Smooth muscle cell of the coronary artery (primary cell): ENCODE measurements at places on chromosomes 3 and 15. TPM values are rescaled to one million over a fixed set of nuclear protein-coding genes. Genes with fewer than 3 reads are reported as not detected.

The ADAMTS7 gene
- total RNA-seq: 2.9 and 8.9 TPM in 2 replicates

The MBNL1 gene
- total RNA-seq: 113 and 149 TPM in 2 replicates

The SERINC4 gene
- not detected in 2 replicates for total RNA-seq

The SI gene
- total RNA-seq: not detected in 2 replicates

The GJD2 gene
- not detected in 2 replicates for total RNA-seq

The WHAMM gene
- total RNA-seq: 2.3 and 2.8 TPM in 2 replicates

The IQSEC1 gene
- total RNA-seq: 9.5 and 11.5 TPM in 2 replicates

The ZBBX gene
- total RNA-seq: not detected in 2 replicates

The APPL1 gene
- total RNA-seq: 33.5 and 35.7 TPM in 2 replicates

The INO80 gene
- total RNA-seq: 13.0 and 20.5 TPM in 2 replicates

The COLQ gene
- total RNA-seq: 0.30 and 0.35 TPM in 2 replicates

The MNS1 gene
- total RNA-seq: 0.47 and 0.98 TPM in 2 replicates

The GPR171 gene
- total RNA-seq: not detected in 2 replicates

The C3orf52 gene
- 1.2 and 6.2 TPM in 2 replicates for total RNA-seq

The ATP8B4 gene
- 0.30 and 19.8 TPM in 2 replicates for total RNA-seq

The POPDC2 gene
- 0.15 and 0.47 TPM in 2 replicates for total RNA-seq

The PLCL2 gene
- 5.0 and 22.9 TPM in 2 replicates for total RNA-seq

The FEZF2 gene
- not detected in 2 replicates for total RNA-seq

The CDCP1 gene
- total RNA-seq: 3.0 and 5.1 TPM in 2 replicates

The IL17RB gene
- total RNA-seq: 0.35 TPM in 1 of 2 replicates, not detected in the other

The PAQR9 gene
- total RNA-seq: 0.08 TPM in 1 of 2 replicates, not detected in the other

The GOLGA8S gene
- total RNA-seq: under 0.01 TPM in 1 of 2 replicates, not detected in the other

The RAB8B gene
- 35.9 and 78.3 TPM in 2 replicates for total RNA-seq

The ALDH1A2 gene
- 0.68 and 5.5 TPM in 2 replicates for total RNA-seq

The RETNLB gene
- not detected in 2 replicates for total RNA-seq

The TUSC7 gene
- total RNA-seq: not detected in 2 replicates

The GOLGA8N gene
- 4.2 and 6.6 TPM in 2 replicates for total RNA-seq

The MYO5C gene
- total RNA-seq: under 0.01 and 0.70 TPM in 2 replicates

The CPEB1 gene
- total RNA-seq: 1.7 and 13.8 TPM in 2 replicates

The TTLL13 gene
- total RNA-seq: 0.12 TPM in 1 of 2 replicates, not detected in the other

The SLC28A1 gene
- total RNA-seq: not detected in 2 replicates

The SLC22A14 gene
- 0.23 and 0.70 TPM in 2 replicates for total RNA-seq

The CHDH gene
- under 0.01 and 0.59 TPM in 2 replicates for total RNA-seq

The GOLGA6L4 gene
- total RNA-seq: 0.83 and 0.94 TPM in 2 replicates

The FGF7 gene
- 5.2 and 734 TPM in 2 replicates for total RNA-seq

The GOLGA8T gene
- total RNA-seq: 0.08 TPM in 1 of 2 replicates, not detected in the other

The PLCH1 gene
- under 0.01 TPM in 1 of 2 replicates, not detected in the other for total RNA-seq

The CCDC191 gene
- total RNA-seq: 1.4 and 3.3 TPM in 2 replicates

The UNC13C gene
- total RNA-seq: not detected in 2 replicates

The AQP9 gene
- total RNA-seq: 0.23 TPM in 1 of 2 replicates, not detected in the other

The C2CD4A gene
- total RNA-seq: 0.98 TPM in 1 of 2 replicates, not detected in the other

The PLOD2 gene
- total RNA-seq: 88.5 and 260 TPM in 2 replicates

The PRR20G gene
- total RNA-seq: not detected in 2 replicates

The MST1R gene
- total RNA-seq: 0.35 and 0.45 TPM in 2 replicates

The AMT gene
- 0.60 and 2.0 TPM in 2 replicates for total RNA-seq

The ROPN1 gene
- total RNA-seq: not detected in 2 replicates

The IL20RB gene
- total RNA-seq: 0.53 and 13.2 TPM in 2 replicates

The REC114 gene
- total RNA-seq: not detected in 2 replicates

The ANKDD1A gene
- 3.2 and 15.3 TPM in 2 replicates for total RNA-seq

The GRM2 gene
- under 0.01 and 0.12 TPM in 2 replicates for total RNA-seq

The MYH15 gene
- total RNA-seq: 0.15 and 1.1 TPM in 2 replicates

The SYNM gene
- 2.4 and 8.9 TPM in 2 replicates for total RNA-seq

The GXYLT2 gene
- 24.9 and 49.7 TPM in 2 replicates for total RNA-seq

The PTPN23 gene
- total RNA-seq: 9.8 and 12.9 TPM in 2 replicates

The ATP13A5 gene
- not detected in 2 replicates for total RNA-seq
